ENCODE measurements at places on chromosomes 13 and 19.

DNA sequence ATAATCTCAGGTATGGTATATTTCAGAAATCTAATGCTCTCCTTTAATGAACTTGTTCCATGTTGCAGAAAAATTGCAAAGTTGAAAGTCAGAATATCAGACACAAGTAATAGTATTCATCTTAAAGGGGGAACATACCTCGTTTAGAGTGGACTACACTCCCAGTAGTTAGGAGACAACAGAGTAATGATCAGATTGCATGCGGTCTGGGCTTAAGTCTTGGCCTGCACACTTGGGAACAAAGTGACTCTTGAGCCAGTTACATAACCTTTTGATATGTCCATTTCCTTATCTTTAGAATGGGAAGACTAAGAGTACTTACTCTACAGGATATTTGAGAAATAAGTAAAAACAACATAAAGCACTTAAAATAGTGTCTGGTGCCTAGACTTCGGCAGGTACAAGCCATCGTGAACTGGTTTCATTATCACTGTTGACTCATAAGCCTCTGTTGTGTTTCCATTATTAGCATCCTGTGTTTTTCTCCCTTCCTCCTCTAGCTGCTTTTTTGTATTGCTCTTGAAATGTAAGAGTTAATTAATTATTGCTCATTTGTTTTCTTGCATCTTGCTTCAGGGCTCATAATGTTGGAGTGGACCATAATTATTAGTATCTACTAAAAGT is 53.0 kb downstream of the DPY19L3 start:
- no peak for DNase-seq

- no peak for DNase-seq
These were observed 97.1 kb upstream of the SPATA13 start for GRCh38 chr13:24063281-24063877.

- DNase-seq: no peak
These were observed 45.5 kb downstream of the LYL1 start for GRCh38 chr19:13057147-13057572.

- no peak for DNase-seq
These were observed 152.7 kb downstream of the B3GLCT start for GRCh38 chr13:31352467-31352866.

DNA sequence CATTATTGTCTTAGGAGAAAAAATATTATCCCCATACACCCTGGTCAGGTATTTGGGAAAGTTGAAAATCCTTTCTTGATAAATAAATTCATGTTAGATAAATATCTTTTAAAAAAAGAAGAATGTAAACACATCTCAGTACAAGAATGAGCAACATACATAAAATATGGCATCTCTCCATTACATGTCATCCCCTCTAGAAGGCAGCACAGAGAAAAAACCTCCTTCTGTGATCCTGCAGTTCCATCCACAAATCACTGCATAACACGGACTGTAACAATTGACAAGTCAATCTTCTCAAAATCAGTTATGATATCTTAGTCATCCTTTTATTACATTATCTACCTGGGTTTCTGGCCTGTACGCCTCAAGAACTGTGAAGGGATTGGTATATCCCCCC is 683.9 kb upstream of the KLHL1 start:
- DNase-seq: no peak

DNA sequence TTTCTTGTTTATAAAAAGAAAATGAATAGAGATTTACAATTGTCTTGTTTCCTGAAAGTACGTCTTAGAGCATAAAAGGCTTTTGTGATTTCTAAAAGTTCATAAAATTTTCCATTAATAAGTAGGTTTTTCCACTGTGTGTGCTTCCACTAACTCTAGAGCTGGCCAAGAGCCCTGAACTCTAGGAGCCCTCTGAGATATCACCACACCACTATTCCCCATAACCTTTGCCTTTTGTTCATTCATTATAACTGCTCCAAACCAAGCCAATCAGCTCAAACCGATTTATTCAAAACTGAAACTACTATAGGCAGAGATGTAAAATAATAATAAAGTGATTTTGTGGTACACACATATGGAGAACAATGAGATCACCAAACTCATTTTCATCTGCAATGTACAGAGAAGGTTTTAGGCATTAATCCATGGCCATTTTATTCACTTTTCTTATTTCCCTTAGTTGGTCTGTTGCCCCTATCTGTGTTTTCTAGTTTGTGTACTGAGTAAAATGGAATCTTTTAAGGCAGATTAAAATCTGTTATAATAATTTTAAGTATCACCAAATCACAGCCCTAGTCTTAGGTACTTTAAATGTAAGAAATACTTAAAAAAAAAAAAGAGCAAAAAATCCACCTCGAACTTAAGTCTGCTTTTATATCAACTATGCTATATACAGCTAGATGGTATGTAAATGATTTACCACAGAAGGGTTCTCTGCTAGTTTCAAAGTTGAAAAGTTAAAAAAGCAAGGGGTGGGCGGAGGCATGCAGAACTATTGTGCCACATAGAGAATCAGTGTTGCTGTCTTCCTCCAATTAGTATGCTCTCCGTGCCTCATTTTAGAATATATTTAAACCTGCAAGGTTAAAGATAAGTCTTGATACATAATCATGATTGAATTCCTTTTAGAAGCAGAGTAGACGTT is 311.3 kb downstream of the KLF12 start:
- no peak for DNase-seq

- no peak for DNase-seq
These were observed 99.6 kb downstream of the MBNL2 start for GRCh38 chr13:97321616-97322321.

- DNase-seq: no peak
These were observed at the start of gene PNMA8C for GRCh38 chr19:46428239-46429135. PNMA8C (minus strand) TSS chr19:46428936; CDS start chr19:46428359, 577 bp downstream.

GRCh38 chr19:40686882-40687524 is 3.4 kb downstream of the NUMBL start:
- no peak for DNase-seq

- DNase-seq: no peak
These were observed 3.2 kb downstream of the UPK1A start for GRCh38 chr19:35669566-35669965.

- DNase-seq: no peak
These were observed 9.1 kb downstream of the ZMYM2 start for GRCh38 chr13:19967621-19968020.

- DNase-seq: no peak
These were observed 11.5 kb downstream of the CCDC70 start for GRCh38 chr13:51873117-51873798.

DNA sequence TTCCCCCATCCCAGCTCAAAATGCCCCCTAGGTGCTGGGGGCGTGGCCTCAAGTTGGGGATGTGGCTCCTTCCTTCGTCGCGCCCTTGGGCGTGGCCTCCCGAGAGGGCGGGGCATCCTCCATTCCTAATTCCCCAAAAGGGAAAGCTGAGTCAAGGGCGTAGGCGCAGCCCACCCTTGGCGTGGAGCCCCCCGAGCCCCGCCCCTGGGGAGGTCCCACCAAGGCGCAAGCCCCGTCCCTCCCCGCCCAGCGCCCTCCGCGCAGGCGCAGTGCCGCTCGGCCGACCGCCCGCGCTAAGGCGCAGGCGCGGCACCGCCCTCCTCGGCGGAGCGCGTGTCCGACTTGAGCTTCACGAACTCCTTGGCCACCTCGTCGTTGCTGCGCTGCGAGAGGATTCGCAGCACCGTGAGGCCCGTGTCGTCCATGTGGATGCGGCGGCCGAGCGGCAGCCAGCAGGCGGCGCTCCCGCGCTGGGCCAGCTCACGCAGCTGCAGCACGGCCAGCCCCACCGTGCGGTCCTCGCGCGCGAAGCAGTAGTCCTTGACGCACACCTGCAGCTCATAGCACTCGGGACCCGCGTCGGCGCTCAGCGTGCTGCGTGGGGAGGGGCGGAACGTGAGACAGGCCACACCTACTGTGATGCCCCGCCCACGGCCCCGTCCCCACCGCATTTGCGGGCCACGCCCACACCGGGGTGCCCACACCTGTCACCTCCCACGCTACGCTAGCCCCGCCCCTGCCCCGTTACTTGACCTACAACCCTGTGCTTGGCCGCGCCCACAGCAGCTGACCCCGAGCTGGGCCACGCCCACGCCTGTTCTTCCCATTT is 50.5 kb downstream of the COLGALT1 start:
- DNase-seq: peak; percentile 63

- DNase-seq: no peak
These were observed 112.5 kb upstream of the KL start for GRCh38 chr13:32903720-32904119.

GRCh38 chr19:51441410-51442390 is 16.6 kb downstream of the SIGLEC8 start:
- DNase-seq: peak; percentile 82

DNA sequence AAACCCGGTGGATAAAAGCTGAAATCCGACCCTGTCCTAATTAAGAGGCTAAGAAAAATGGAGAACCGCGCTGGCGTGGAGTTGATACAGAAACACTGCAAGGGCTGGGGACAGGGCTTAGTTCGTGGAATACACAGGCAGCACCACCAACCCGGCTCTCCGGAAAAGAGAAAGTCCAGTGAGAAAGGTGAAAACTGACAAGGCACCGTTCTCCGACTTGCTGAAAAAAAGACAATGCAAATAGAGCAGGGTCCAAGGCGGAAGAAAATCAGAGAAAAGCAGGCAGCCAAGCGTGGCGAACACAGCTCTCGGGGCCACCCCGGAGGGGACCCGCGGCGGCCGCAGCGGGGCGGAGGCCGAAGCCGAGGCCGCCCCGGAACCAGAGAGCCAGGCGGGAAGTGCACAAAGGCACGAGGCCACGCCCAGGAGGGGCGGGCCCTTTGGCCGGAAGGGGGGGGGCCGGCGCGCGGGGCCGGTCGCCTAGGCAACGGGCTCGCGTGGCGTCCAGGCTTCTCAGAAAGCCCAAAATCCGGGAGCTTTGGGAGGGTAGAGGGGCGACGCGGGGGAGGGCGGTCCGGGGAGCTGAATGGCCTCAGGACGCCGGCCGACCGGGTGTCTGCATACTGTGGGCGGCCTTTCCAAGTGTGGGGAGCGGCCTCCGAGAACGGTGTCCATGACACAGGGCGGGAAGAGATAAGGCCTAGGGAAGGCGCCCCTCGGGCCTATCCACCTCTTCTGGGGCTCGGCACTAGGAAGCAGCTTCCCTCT is 1.2 kb upstream of the ING1 start:
- peak; percentile 68 for DNase-seq

DNA sequence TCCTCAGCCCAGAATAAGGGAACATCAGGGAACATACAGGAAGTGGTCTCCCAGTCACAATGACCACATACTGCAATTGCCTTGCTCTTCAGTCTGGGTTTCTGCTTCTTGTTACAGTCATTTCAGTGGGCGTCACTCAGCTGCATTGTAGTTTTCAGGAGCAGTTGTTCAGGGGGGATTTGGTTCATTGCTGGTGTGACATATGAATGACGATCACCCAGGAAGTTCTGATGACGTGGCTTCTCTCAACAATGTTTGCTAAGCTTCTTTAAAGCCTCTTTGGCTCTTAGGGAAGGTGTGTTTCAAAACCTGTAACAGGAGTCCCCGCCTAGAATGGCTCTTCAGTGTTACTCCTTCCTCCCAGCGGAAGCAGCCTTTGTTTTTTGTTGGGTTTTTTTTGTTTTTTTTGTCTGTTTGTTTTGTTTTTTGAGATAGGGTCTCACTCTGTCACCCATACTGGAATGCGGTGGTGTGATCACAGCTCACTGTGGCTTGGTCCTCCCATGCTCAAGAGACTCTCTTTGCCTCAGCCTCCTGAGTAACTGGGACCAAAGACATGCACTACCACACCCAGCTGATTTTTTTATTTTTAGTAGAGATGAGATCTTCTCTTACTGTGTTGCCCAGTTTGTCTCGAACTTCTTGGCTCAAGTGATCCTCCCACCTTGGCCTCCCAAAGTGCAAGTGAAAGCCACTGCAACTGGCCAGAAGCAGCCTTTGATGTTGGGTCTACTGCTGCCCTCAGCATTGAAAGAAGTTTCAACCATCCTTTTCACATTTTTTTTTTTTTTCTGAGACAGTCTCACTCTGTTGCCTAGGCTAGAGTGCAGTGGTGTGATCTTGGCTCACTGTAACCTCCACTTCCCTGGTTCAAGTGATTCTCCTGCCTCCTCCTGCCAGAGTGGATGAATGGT is 1.4 kb upstream of the SCEL start:
- no peak for DNase-seq

DNA sequence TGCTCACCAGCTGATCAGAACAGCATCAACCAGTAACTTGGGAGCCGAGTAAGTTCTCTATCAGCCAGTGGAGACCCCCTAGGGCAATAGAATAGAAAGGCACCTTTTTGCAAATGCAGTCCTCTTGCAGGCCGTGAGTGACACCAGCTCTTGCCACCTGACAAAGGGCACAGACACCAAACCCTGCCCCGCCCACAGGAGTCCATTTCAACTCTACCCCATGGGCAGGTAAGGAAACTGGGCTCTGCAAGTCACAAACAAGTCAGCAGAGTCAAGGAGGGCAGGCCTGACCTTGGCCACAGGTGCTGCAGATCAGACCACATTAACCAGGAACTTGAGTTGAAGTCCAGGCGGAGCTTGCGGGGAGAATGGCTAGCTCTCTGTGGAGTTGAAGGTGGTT is 77.4 kb upstream of the SPATA13 start:
- DNase-seq: no peak

DNA sequence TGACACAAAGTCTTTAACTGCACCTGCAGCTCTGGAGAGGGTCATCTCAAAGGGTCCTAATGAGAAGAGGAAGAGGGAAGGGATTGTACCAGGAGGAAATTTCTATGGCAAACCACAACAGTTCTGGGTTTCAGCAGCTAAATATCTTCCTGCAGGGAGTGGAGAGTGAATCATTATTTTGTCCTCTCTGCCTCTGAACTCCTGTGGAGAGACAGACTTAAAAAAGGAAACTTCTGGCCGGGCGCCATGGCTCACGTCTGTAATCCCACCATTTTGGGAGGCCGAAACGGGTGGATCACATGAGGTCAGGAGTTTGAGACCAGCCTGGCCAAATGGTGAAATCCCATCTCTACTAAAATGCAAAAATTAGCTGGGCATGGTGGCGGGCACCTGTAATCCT is 16.9 kb upstream of the C1QTNF9 start:
- no peak for DNase-seq

DNA sequence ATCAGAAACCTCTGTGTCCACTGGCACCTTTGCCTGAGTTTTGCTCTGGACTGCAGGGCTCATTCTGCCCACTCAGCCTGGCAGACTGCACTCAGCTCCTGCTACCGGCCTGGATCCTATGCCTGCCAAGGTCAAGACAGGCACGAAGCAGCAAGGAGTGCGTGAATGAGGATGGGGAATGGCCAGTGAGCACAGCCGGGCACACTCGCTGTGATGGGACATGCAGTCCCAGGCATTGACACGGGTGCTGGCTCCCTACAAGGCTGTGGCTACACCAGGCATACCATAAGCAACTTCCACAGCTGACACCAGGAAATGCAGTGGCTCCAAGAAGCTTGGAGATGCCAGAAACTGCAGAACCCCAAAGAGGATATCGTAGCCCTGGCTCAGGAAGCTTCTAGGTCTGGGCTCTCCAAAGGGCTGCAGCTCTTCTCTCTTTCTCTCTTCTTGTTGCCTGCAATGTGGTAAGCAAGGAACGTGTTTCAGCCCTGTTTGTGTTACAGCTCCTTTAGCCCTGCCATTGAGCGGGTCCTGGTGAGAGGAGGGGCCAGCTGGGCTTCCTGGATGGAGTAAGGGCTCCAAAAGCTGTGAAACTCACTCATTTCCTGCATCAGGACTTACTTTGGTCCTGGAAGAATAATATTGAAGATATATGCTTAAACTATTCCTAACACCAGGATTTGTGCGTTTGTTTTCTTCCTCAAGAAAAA is 832.6 kb upstream of the SLITRK5 start:
- DNase-seq: no peak

All from stimulated activated CD8-positive, alpha-beta memory T cell treated with anti-CD3 and anti-CD28 coated beads, Interleukin-4, amount 100 ng/mL, for 4 hours (primary cell).